Choroid plexus epithelial cell (primary cell): ENCODE measurements at places on chromosomes 6 and 20.
A peak's percentile ranks its signal among the peaks of the same experiment; 100 is the strongest.

DNA sequence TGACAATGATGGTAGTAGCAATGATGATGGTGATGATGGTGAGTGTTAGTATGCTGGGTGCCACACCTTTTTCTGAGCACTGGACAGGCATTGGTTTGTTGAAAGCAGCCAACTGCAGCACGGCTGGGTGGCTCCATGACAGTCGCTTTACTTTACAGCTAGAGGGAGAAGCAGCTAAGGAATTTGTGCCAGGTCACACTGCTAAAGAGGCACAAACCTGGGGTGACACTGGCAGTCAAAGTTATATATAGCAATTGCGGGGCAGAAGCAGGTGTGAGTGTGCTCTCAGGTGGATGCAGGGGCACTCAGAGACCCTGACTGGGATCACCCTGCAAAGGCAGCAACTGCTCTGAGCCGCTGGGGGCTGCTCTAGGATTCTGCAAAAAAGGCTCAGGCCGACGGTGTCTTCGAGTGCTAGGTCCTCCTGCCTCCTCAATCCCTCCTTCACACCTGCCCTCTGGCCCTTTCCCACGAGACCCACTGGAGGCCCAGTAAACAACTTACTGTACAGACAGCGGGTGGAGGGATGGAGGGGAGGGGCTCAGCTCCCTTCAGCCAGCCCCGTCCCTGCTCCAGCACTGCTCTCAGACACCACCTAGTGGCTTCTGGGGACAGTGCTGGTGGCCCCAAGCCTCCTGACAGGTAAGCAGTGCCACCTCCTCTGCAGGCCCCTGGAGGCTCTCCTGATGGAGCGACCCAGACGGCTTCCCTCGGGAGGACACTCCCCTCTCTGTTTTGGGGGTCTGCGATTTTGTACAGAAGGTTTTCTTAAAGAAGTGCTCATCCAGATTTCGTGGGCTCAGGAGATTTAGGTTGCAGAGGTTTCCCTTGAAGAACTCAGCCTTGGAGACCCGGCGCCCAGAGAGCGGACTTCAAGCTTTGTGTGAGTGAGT is 4.4 kb upstream of the RPS21 start:
- peak; percentile 85 for DNase-seq

- no peak for DNase-seq
Measured at GRCh38 chr6:126531840-126532239, 191.9 kb downstream of the CENPW start.

GRCh38 chr6:42387336-42387735 is 64.4 kb downstream of the TRERF1 start:
- no peak for DNase-seq

DNA sequence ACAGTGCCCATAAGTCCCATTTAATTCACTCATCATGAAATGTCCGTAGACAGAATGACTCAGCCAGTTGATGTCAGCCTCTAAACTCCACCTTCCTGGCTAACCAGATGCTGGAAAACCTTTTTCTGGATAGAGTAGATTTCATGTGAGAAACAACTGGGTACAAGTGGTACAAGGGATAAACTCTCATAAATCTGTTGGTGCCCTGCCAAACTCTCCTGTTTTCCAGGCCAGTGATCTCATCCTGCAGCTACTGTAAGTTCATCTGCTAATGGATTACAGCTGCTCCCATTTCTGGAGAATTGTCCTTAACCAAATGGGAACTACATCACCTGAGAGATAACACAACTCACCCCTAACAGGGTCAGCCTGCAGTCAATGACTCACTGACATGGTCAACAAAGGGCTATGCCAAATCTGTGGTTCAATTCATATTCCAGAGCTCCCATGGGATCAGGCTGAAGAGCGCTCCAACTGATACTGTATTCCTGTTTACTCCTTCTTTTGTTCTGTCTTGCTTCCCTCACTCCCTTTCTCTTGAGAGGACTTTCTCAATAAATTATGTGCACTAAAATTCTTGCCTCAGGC is 210.1 kb upstream of the HDDC2 start:
- DNase-seq: peak; percentile 49

GRCh38 chr6:24566020-24566767 is 71.4 kb downstream of the ALDH5A1 start:
- DNase-seq: peak; percentile 4

DNA sequence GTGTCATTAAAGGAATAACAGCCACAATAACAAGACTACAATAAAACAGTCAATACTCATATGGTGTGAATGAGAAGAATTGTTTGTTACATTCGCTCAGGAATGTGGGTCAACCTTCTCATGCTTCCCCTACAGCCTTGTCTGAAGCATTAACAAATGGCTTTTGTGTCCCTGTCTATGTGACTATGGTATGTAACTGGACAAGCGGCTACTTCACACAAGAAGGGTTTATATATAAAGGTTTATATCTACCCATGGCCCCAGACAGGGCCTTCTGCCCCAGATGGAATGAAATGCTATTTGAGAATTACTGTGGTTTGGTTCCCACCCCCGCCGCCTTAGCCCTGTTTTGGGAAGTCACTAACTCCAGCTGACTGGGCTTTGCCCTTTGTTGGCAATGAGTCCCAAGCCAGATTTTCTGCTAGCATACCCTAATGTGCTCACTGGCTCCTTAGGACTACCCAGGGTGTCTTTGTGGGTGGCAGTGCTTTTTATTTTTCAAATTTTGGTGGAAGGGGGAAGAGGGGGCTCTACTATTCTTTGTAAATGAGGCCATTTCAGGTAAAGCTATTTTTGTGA is 39.4 kb downstream of the TFAP2A start:
- DNase-seq: no peak

DNA sequence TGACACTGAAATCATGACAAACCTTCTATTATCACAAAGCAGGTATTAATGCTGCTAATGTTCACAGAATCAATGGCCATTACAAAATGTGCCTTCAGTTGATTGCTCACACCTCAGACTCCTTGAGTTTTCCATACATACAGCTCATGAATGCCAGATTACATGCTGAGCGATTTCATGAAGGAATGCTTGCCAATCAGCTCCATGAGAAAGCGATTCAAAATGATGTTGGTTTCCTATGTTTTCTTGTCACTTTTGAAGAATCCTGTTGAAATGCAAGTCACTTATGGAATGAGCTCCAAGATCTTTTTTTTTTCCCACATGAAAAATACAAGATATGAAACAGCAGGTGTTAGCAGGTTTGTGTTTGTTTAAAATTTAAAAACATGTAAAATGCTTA is 71.4 kb upstream of the SHLD1 start:
- DNase-seq: no peak
